ENCODE measurements at places on chromosomes 4 and X.

DNA sequence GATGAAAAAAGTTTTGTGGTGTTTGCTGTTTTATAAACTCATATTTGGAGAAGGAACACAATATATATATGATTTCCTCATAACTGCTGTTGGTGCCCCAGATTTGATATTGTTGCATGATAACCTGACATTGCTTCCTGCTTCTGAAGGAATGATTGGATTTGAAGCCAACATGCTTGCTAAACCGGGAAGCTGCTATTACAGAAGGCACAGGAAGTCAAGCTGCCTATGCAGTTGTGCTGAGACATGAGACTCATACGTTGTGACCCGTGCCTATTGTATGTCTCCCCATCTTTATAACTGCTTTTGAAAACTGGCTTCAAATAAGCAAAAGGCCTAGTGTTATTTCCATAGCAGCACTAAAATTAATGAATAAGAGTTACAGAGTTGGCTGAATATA lies 32.9 kb downstream of the GAB1 start:
- DNase-seq = no peak

DNA sequence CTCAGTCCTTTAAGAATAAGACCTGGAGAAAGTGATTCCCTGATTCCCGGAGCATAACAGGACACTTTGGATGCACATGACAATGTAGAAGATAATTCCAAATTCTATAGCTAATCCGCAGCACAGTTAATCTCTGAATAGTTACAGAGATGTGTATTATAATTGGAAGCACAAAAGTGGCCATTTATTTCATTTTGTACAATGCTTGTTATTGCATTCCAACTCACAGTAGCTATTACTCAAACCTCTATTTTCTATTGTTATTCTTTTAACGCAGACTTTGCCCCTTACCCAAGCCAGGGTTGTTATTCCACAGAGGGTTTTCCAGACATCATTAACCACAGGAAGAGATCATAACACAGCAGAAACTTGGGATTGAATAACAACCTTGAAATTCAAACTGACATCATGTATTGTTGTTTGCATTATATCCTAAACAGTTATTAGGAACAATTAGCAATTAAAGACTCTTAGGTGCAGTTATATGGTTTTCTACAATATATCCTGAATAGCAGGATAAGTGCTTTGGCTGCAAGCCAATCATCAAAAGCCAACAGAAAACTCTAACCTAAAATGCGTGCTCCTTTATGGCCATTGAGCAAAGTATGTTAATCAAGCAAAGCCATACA lies 984.0 kb upstream of the TENM3 start:
- no peak for DNase-seq

GRCh38 chr4:121155893-121156292 lies 8.2 kb downstream of the TNIP3 start:
- no peak for DNase-seq

GRCh38 chrX:119107206-119107605 lies 20.4 kb downstream of the KIAA1210 start:
- DNase-seq = no peak
